ENCODE measurements at places on chromosomes 1 and 21. TPM values are rescaled to one million over a fixed set of nuclear protein-coding genes. Genes with fewer than 3 reads are reported as not detected.

The UTS2 gene
- total RNA-seq, result not detected

The GBP4 gene
- 5.7 TPM for total RNA-seq

The DISP1 gene
- 9.3 TPM for total RNA-seq

The TSPEAR gene
- not detected for total RNA-seq

The BRDT gene
- not detected for total RNA-seq

The BMP8A gene
- total RNA-seq, result 2.5 TPM

The GPX7 gene
- 9.3 TPM for total RNA-seq

The RNF186 gene
- total RNA-seq, result not detected

DNA sequence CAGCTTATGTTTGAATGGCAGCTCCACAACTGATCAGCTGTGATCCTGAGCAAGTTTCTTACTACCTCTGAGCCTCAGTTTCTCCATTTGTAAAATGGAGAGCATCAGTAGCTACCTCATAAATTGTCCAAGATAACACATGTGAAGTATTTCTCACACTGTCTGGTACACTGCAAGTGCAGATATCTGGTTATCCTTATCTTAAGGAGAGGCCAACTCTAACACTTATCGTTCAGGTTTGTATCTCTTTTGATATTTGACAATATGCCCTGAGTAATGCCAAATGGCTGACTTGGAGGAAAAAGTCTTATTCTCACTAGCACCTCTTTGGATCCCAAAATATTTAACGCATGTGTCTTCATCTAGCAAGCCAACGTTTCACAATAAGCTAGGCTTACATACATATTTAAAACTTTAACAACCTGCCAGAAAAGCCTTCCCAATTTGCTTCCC is 2.7 kb downstream of the CSRP1 start:
- no peak for DNase-seq

GRCh38 chr21:15080526-15080925 is 15.7 kb upstream of the NRIP1 start:
- DNase-seq, result no peak

- no peak for DNase-seq
Observed at GRCh38 chr1:155033524-155033923, at the start of the genes DCST1 and DCST2. Gene DCST1, plus strand, starts transcription at chr1:155033824. Its CDS starts 213 bp downstream, at chr1:155034037. Gene DCST2, minus strand, starts transcription at chr1:155033781. Its CDS starts 80 bp downstream, at chr1:155033701.

DNA sequence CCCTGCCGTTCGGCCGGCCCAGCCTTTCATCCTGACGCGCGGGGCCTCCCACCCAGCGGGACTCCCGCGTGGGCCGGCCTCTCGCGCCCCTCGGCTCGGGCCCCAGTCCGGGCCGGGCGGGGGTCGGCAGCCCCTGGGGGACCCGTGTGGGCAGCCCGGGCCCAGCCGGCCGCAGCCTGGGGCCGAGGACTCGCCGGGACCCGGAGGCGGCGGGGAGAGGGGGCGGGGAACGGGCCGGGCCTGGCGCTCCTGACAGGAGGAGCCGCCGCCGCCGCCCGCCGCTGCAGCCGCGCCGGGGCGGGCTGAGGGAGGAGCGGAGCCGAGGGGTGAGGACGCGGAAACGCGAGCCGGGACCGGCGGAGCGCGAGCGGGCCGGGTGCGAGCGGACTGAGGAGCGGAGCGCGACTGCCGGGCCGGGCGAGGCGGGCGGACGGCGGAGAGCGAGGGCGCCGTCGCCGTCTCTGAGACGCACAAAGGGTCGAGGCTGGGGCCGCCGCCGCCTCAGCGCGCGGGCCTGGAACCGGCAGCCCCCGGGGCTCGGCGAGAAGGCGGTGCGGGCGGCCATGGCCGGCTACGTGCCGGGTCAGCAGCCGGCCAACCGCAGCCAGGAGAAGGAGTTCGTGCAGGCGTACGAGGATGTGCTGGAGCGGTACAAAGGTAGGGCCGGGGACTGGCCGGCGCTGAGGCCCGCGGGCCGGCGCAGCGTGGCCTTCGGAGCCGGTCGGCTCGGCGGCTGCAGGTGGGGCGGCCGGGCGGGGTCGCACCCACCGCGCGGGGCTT is 79.1 kb downstream of the NDUFS5 start:
- DNase-seq, result no peak

DNA sequence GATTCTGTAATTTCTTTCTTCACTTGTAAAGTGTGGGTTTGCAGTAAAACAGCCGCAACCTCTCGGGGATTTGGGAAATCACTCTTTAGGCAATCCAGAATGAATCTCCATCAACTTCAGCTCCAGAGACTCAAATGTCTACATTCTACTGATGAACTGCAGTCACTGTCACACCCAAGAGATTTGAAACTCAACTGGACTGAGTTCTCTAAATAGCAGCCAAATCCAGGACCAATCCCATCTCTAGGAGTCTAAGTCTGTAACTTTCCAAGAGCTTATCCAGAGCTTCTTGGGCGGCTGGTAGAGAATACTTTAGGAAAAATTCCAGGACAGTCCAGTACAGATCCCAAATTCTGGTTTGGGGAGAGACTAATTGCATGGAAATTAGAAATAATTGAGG is 62.9 kb downstream of the ADAMTS1 start:
- DNase-seq, result no peak

GRCh38 chr1:71788113-71788512 is 494.2 kb downstream of the NEGR1 start:
- no peak for DNase-seq

DNA sequence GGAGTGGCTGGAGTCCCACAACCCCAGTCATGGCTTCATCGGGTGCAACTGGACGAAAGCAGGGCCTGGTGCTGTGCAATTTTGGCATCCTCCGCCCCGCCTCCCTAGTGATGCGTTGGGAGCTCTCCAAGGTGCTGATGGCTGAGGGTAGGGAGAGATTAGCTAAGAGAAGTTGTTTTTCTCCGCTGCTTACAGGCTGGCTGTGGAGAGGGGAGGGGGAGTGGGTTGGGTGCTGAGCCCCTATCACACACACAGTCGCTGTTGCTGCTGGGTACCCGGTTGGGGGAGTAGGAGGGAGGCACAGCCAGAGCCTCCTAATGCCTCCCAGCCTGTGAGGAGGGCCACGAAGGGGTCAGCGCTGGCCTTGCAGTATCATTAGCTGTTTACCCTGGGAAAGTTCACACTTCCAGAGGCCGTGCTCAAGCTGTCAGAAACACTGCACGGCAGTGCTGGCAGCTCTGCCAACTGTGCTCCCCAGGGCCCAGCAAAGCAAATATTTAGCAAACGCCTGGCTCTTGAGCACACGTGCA is 110.0 kb downstream of the GRIK3 start:
- DNase-seq, result no peak

DNA sequence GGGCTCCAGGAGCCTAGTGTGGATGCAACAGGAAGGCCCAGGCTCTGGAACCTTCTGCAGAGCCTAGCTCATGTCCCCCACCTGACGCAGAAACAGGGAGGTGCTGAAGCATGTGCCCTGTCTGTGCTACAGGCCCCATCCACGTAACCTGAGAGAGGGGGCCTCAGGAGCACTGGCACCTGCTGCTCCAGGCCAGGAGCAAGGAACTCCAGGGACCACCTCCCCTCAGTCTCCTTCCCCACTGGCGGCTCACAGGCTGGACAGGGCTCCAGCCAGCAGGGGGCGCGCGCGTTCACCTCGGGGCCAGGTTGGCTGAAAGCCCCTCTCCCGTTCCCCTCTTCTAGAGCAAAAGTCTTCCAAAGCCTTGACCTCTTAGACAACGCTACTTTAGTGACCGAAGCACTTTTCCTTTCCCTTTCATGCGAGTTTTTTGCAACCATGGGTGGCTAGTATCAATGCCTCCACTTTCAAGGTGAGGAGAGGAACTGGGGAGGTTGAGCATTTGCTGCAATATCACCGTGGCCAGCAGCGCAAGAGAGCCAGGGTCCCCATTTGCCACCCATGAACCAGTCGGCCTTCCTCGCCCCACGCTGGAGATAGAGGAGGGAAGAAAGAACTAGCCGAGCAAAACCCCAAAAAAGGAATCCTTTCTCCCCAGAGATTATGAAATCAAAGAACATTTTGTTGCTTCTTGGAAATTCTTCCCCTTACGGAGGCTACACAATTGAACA is 52.4 kb upstream of the GPR157 start:
- no peak for DNase-seq

DNA sequence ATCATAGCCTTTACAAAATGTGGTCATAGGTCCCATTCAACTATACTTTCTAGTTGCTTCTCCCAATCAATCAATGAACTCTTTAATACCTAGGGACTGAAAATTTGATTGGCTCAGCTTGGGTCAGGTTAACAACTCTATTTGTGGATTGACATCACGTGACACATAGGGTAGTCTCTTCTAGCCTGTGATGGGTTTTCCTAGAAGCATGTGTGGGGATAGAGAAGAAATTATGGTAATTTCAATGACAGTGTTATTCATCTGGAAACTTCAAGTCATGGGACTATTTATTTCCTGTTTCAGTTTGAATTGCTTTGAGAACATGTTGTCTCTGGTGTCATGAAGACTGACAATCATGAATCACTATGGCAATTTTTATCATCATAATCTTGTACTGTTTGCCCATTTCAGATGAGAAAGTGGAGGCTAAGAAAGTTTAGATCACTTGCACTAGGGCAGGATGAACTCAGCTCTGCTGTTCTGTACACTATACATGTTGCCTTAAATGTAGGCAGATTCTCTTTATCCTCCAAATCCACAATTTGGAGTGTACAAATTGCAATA is 529.9 kb upstream of the BEND5 start:
- DNase-seq, result no peak

- DNase-seq, result no peak
Observed at GRCh38 chr1:16168622-16169360, 12.9 kb upstream of the EPHA2 start.

GRCh38 chr1:205214756-205215155 is 3.3 kb upstream of the DSTYK start:
- DNase-seq, result no peak

DNA sequence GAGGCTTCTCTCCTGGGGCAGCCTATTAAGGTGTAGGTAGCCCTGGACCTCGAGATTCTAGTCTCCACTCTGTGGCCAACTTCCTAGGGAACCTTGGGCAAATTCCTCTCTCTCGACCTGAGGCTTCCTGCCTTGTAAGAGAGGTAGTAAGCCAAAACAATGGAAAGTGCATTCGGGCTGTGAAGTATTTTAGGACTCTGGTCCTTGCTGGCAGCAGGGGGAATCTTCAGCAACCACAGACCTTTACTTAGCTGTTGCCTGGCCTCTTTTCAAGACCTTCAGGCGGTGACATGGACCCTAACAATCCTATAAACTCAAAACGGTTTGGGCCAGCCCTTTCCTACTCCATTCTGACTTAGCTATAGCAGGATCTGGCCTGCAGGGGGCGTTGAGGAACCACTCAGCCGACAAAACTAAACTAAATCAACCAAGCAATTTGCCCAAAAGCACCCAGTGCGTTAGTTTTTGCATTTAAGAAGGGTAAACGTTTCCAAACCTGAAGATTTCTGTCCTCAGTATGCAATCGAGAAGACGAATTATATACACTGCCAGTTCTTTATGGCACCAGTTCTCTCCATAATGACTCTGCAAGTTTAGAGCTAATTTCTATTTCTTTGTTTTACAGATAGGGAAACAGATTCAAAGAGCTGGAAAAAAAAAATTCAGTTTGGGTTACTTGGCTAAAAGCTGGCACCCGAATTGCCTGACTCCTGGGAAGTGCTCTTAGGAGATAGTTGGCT is 10.9 kb upstream of the SESN2 start:
- DNase-seq, result peak; percentile 96

GRCh38 chr1:171403393-171403792 is 81.9 kb upstream of the PRRC2C start:
- no peak for DNase-seq

DNA sequence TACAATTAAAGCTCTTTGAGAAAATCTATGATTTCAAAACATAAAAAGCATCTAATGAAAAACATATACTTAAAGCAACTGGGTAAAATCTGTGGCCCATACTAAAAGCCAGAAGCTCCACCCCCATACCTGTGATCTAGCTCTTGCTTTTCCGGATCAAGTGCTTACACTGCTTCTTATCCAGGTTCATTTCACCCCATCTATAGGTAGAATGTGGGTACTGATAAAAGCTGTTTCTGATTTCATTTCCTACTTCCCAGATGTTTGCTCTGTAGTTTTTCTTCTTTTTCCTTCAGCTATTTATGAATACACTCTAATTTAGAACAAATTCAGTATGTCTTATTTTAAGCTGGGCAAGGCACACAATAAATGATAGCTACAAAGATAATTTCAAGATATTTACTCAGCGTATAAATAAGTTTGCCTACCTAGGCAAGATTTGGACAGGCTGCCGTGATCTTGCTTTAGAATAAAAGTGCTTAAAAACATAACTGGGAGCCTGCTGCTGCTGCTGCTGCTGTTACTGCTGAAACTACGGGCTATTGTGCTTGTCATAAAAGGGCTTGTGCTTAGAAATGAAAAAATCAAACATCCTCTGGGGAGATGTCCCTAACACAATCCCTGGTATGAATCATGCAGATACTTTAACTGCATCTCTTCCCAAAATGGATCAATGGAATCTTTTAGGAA is 2.1 kb downstream of the SIPA1L2 start:
- DNase-seq, result no peak

- DNase-seq, result no peak
Observed at GRCh38 chr1:109975718-109976117, 8.8 kb upstream of the AHCYL1 start.

GRCh38 chr1:241308471-241308870 is 48.5 kb downstream of the RGS7 start:
- no peak for DNase-seq

GRCh38 chr1:236480758-236481436 is 42.9 kb upstream of the LGALS8 start:
- DNase-seq, result no peak

DNA sequence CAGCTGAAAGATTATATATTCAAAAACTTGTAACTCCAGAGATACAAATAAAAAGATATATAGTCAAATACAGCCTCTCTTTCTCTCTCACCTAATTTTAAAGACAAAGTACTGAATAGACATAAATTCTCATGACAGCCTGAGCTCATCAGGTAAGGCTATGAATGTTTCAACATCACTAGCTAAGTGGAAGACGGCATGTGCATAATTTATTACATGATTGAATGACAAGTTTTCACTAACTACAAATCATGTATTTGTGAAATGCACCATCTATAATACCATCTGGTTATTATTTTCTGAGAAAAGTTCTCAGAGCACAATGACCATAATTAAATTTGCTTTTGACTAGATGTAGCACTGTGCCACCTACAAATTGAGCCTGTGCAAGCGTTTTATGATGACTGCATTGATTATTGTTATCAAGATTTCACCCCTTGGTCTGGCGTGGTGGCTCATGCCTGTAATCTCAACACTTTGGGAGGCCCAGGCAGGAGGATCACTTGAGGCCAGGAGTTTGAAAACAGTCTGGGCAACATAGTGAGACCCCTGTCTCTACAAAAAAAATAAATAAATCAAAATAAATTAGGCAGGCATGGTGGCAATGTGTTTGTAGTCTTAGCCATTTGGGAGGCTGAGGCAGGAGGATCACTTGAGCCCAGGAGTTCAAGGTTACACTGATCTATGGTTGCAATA is 128.2 kb downstream of the APP start:
- DNase-seq, result no peak

DNA sequence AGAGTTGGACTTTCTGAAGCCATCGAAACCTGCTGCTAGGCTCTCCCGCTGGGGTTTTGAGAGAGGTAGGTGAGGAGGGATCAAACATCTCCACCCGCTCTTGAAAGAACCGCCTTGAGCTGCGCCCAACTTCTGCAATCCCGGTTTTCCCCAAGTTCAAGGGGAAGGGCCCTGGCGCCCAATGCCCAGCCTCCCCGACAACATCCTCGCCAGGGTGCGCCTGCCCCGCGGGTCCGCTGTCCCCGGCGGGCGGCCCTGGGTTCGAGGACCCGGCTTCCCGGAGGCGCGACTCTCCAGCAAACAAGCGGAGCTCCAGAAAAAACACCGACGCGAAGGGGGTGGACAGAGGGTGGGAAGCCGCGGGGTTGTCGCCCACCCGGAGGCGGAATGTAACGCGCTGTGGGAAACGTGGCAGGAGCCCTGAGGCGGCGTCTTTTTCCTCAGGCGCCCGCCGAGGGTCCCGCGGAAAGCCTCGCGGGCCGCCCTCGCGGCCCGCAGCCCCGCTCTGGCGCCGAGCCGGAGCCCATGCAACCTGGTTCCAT is 607 bp downstream of the BTG3 start:
- no peak for DNase-seq
